Heart left ventricle (tissue), 16 donors: ENCODE measurements at places on chromosomes 12 and 14. TPM values are rescaled to one million over a fixed set of nuclear protein-coding genes. Genes with fewer than 3 reads are reported as not detected.

- H3K36me3 ChIP-seq: no peaks in the 10 kb centered on the region
- no peaks in the 10 kb centered on the region for H3K27me3 ChIP-seq
- peak within 1 kb of the TSS; percentile 44 for H3K4me3 ChIP-seq
- DNase-seq: peak; percentile 92
Observed at GRCh38 chr12:4562034-4562657, at the start of gene DYRK4. Gene DYRK4, plus strand, starts transcription at chr12:4562208. Its CDS starts 38 bp downstream, at chr12:4562246.

DNA sequence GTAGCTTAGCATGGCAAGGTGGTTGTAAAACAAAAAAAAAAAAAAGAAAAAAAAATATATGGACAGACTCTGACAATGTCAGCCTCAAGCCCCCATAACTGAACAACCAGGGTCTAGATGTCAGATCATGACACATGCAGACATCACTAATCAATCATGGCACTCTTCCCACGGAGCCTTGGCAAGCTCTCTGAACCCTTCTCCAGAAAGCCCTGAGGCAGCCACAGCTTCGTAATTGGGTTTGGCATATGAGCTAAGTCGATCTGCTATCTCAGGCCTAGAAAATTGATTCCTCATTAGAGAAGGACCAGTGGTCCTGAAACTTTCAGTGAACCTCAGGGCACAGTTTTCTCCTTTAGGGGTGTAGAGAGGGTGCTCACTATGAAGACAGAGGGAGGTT is 112.2 kb downstream of the GPR135 start:
- peaks cover 44% of the 10 kb centered on the region for H3K4me1 ChIP-seq
- H3K4me3 ChIP-seq: no peak overlapping the region
- H3K27ac ChIP-seq: no peak overlapping the region
- no peaks in the 10 kb centered on the region for H3K27me3 ChIP-seq
- peaks cover 19% of the 10 kb centered on the region for H3K36me3 ChIP-seq

SMCO3 gene
- total RNA-seq: not detected

TMEM253 gene
- not detected for total RNA-seq
